Fibroblast of upper back skin (primary cell): ENCODE measurements at places on chromosomes 7 and 10.
A peak's percentile ranks its signal among the peaks of the same experiment; 100 is the strongest.

GRCh38 chr7:124784879-124785818, 19.6 kb upstream of the GPR37 start:
- DNase-seq, result peak; percentile 47

DNA sequence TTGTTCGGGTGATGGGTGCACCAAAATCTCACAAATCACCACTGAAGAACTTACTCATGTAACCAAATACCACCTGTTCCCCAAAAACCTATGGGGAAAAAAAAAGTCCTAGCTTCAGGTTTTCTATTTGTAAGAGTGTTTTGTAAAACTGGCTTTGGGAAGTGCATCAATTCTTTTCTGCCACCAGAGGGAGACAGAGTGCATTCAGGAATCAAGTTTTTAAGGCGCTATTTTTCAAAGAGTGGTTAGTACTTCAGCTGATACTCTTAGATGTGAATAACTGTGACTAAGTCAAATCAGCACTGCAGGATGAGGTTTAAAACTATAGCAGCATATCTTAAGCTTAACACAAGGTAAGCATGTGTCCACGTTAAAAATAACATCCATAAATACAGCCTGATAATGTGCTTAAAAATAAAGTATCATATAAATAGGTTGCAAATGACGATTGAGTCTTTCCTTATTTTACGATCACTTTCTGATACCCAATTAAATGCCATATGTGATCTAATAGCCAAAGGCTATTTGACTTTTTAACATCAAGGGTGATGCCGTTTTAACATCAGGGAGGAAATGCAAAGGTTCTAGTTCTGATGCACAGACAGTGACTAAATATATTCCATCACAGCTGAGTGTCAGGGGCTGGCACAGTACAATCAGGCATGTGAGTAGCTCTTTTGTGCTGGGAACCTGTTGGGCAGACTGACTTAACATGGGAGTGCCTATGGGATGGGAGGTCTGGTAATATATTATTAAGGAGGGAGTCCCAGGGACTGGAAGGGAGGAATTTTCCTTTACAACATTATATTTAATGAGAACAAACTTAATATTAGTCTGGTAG, 10.6 kb upstream of the LYZL2 start:
- DNase-seq, result peak; percentile 72

- DNase-seq, result peak; percentile 93
Measured at GRCh38 chr7:45897042-45897690, 8.9 kb downstream of the IGFBP1 start.

DNA sequence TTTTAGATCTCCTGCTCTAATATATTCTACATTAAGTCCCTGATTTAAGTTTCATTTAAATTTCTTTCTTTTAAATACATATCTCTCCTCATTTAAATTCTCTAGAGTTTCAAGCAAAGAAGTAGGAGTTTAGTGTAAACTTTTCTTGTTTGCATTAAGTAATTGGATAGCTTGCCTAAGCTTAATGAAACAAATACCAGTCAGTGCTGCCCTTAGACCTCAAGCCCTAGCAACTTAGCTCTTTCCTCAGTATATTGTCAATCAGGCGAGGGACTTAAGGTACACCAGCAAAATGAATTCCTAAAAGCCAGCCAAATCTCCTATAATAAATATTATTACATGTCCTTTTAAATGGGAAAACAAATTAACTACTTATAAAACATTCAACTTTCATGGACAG, 101.5 kb downstream of the CHCHD3 start:
- DNase-seq, result no peak

GRCh38 chr10:48564466-48565160, 40.3 kb downstream of the ARHGAP22 start:
- DNase-seq, result no peak

DNA sequence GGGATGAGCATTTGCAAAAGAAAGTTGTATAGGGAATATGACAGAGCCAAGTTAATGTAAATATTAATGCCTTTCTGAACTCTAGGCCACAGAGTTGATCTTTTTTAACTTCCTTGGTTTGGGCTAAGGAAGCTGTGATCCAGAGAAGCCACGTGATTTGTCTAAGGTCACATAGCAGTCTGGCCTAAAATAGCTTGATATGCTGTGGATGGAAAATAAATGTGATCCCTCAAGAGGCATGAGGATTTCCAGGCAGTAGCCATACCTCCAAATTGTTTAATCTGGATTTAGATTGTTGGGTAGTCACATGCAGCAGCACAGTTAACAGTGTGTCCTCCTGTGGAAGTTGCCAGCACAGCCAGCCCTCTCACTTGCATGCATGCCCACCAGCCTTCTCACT, 165.7 kb upstream of the LANCL2 start:
- no peak for DNase-seq

GRCh38 chr10:61735882-61736281, 73.2 kb downstream of the CABCOCO1 start:
- no peak for DNase-seq

- DNase-seq, result peak; percentile 95
Measured at GRCh38 chr10:110918269-110918642, 724 bp downstream of the BBIP1 start.

- DNase-seq, result no peak
Measured at GRCh38 chr10:133474665-133475424, 21.1 kb downstream of the SCART1 start.

DNA sequence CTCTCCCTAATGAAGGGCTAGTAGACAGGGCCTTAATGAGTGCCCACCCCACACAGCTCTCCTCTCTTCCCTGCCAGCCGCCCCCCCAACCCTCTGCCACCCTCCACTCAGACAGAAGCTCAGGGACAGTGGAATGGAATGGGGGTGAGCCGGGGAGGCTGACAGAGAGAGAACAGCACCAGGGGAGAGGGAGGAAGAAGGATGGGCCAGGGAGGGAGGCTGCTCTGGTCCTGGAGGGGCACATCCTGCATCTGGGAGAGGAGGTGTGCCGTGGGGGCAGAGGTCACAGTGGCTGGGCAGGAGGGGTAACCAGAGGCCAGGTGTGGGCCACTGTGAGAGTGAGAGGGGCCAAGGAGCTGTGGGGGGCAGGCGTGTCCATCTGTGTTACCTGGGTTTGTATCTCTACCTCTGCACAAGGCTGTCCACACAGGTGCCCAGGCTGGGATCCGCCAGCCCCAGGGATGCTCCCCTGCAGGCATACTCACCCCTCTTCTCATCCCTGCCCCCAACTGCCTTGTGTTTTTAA, 2.4 kb downstream of the NYAP1 start:
- DNase-seq, result no peak

GRCh38 chr7:117485118-117485620, 5.3 kb downstream of the CFTR start:
- DNase-seq, result no peak

DNA sequence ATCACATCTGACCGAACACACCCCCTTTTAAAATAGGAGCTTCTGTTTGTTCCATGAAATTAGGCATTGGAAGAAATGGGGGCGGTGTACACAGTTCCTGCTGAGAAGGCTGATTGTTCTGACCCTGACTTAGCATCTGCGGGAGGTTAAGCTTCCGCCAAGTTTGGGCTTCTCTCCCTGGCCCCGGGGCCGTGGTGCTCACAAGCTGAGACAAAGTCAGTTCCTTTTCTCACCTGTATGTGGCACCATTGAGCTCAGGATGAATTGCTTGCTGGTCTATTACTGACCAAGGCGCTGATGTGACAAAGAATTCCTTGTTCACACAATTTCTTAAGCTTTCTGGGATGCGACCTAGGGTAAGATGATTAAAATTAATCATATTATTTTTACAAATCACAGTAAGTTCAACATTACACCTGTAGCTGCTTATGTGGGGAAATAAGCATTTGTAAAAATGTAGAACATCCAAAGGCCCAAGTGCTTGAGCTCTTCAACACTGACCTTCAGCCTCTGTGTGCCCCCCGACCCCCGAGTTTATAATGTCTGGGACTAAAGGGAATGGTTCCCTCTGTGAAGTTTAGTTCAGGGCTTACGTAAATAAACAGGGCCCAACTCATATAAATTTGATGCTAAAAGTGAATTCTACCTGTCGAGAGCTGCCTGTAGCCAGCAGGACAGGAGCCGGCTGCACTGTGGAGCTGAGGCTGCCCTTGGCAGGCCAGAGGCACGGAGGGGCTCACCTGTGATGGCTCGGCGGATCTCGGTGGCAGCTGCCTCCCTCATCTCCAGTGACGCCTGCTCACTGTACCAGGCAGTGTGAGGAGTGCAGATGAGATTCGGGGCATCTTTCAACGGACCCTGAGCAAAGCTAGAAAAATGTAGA, 50.8 kb downstream of the ZRANB1 start:
- peak; percentile 63 for DNase-seq

- peak; percentile 85 for DNase-seq
Measured at GRCh38 chr10:35387768-35388167, 51.5 kb downstream of the CCNY start.

GRCh38 chr7:195010-195829, 2.8 kb downstream of the FAM20C start:
- DNase-seq, result peak; percentile 32

DNA sequence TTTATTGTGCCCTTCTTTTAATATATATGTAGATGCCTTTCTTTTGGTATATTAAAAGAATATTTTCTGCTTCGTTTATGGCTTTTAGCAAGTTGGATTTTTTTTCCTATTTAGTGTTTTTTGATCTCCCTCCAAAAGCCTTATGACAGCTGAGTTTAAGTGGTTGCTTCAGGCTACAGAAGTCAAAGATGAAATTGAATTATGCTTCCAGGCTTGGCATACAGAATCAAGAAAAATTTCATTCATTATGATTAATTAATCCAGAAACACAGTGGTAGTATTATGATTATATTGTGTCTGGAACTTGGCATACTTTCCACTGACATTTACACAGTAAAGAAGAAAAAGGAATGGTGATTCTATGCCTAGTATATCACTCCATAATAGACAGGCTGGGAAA, 63.8 kb upstream of the SEM1 start:
- DNase-seq, result no peak

GRCh38 chr7:115086146-115086841, 164.4 kb downstream of the MDFIC start:
- no peak for DNase-seq

GRCh38 chr10:111233439-111233838, 156.6 kb downstream of the ADRA2A start:
- DNase-seq, result no peak

GRCh38 chr10:76206797-76207352, 775.5 kb downstream of the LRMDA start:
- no peak for DNase-seq

GRCh38 chr10:5343561-5343960, 21.2 kb upstream of the UCN3 start:
- peak; percentile 6 for DNase-seq

DNA sequence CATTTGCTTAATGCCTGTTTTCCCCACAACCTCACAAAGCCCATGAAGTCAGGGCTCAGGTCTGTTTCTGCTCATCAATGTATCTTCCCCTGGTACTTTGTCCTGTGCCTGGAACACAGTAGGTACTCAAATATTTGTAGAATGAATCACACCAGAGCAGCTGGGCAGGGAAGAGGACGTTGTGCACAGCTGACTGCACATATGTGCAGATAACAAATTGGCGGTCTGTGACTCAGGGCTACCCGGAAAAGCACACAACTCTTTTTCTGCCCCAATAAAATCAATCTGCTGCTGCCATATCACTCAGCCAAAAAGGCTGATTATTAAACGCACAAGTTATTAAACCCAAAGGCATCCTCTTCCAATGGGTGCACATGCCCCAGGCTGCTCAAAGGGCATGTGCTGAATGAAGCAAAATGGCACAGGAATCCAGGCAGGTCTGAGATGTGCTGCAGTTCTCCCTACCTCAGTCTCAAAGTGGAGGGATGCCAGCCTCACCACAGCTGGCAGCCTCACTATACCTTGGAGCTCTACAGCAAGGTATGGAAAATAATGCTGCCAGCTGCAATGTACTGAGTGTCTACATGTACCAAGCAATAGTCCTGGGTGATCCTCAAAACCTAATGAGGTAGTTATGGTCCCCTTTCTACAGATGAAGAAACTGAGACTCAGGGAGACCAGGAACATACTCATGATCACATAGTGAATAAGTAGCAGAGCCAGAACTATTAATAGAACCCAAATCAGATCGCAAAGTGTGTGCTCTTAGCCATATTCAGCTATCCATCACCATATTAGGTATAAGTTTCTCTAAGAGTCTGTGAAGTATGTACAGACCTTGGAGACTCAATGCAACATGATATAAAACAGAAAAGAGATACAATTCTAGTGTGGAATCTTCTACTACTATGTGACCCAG, 43.4 kb downstream of the SORBS1 start:
- peak; percentile 49 for DNase-seq
